ENCODE measurements at places on chromosomes 3 and 15.

DNA sequence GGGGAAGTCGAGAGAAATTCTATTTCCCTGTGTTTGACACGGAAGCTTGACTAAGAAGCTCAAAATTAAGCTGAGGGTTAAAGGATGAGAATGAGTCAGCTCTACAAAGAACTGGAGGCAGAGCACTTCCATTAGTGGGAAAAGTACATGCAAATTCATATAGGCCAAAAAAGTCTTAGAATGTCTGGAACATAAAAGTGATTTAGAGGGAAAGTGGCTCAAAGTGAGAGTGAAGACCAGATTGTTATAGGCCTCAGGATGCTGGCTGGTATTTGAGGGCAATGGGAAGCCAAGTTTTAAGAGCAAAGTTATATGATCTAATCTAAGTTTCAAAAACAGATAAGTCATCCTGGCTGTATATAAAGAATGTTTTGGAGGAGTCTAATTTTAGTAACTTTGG lies 857.3 kb downstream of the NAALADL2 start:
- no peak for DNase-seq

GRCh38 chr3:129618901-129619671 lies 12.6 kb upstream of the PLXND1 start:
- peak; percentile 5 for DNase-seq

GRCh38 chr3:54988838-54989630 lies 61.2 kb upstream of the LRTM1 start:
- DNase-seq, result no peak

- no peak for DNase-seq
Observed at GRCh38 chr15:81304226-81304625, 19.7 kb downstream of the STARD5 start.

- no peak for DNase-seq
Observed at GRCh38 chr3:189531271-189531670, 99.9 kb upstream of the TP63 start.

Measured in CD4-positive, alpha-beta memory T cell (primary cell).